Kidney capillary endothelial cell (primary cell): ENCODE measurements at places on chromosomes 5 and 9.

- DNase-seq = no peak
Measured at GRCh38 chr9:121260457-121261106, 7.4 kb upstream of the GSN start.

DNA sequence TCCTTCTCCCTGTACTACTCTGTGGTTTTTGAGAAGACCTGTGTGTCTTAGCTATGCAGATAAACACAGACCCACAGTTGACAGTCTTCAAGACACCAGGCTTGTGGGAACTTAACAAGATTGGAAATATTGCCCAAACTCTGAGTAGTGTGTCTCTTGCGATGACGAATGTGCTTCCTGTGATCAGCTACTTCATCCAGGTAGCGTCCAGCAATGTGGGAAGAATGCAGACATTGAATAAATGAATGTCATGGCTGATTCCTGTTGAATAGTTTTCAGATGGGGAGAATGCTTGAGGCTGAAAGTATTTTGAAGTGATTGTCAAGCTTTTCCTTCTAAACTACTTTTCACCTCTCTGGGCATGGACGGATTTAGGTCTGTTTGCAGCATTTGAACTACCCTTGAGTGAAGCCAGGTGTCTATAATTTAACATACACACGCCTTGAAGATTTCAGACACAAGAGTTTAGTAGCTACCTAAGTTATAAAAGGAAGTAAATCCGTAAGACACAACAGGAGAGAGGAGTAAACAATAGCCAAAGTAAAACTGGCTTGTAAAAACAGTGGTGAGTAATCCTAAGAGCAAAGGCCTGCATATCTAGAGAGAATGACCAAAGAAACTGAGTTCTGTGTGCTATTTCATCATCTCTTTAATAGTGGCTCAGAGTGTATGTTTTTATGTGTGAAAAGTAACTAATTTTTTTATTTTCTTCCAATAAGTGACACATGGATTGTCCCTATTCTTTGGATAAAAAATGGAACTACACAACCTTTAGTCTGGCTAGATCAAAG, 30.0 kb upstream of the ARL14EPL start:
- no peak for DNase-seq

DNA sequence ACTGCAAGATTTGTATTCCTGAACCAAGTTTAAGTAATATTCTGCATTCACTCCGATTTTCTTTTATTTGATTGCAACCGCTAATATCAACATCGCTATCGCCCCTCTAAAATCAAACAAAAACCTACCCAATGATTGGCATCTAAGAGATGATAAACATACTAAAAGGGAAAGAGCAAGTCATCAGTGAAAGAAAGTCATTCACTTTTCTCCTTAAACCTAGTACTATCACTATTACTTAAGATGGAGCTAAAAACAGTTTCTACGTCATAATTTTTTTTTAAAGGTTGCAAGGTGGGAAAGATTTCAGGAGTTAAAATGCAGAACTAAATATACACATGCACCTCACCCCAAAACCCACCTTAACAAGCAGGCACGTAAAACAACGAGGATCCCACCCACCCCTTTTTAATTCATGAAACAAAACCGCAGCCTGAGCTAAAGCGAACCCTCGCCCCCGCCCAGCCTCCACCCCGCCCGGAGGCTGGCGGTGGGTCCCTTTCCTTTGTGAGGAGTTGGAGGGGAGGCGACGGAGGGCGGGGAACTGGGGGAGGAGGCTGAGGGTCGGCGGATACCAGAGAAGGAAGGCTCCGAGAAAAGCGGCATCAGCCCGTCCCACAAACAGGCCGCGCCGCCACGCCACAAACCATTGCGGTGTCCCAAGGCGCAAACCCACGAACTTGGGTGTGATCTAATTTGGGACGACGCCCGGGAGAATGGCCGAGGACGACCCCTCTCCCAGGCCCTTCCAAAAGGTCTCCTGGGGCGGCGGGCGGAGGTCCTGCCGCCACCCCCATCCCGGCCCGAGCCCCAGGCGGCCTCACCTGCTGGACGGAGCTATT, 861 bp downstream of the UBQLN1 start:
- DNase-seq = peak; percentile 28

- no peak for DNase-seq
Measured at GRCh38 chr9:120718316-120718715, 4.0 kb upstream of the MEGF9 start.

GRCh38 chr5:115758356-115758755, 58.1 kb downstream of the CDO1 start:
- DNase-seq = no peak
